PC-3 (cell line): ENCODE measurements at places on chromosomes 2 and 18.
A peak's percentile ranks its signal among the peaks of the same experiment; 100 is the strongest.

- DNase-seq: peak; percentile 35
These were observed 94.4 kb downstream of the MEP1B start for GRCh38 chr18:32284284-32284683.

DNA sequence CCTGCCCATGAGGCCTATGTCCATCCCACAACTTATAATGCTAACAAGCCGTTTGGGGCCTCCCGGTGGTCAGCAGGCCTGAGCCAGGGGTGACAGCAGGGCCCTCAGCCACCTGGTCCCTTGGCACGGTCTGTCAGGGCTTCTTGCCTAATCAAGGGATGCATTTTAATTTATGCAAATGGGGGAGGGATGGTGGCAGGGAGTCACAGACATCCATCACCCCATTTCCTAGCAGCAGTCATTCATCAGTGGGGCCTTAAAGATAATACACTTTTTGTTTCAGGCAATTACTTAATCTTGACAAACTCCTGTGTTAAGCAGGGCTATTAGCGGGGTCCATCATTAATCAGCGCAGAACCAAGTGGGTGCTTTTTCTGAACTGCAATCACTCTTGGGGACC lies 174.5 kb downstream of the GLI2 start:
- DNase-seq: no peak

DNA sequence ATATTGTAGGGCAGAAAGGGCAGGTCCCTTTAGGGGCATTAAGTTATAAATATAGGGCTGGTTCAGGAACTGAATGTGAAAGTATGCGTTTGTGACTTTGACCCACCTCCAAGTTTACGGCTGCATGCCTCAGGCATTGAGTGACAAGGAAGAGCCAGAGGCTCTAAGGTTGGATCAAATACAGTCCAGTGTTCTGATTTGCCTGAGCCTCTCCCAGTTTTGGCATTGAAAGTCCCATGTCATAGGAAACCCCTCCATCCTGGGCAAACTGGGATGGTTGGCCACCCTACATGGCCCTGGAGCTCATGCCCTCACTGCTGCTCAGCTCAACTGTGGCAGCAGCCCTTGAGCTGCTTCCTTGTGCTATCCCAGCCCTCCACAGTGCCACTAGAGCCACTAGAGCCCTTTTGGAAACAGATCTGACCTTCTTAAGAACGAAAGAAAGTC lies 29.9 kb downstream of the HK2 start:
- DNase-seq: peak; percentile 45

DNA sequence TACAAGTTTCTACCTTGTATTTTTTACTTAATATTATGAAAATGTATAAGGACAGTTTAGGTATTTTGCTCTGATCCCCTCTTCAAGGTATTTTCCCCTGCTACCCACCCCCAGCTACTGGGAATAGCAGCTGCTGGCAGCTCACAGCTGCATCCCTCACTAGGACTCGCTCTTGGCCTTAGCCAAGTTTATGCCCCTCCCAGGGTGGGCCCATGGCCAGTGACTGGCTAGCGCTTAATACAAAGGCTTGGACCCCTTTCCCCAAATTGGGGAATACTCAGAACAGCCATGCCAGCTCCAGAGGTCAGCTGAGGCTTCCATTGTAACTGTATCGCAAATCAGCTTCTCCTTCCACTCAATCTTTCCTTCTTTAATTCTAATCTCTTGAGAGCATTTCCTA lies 131.3 kb downstream of the GFPT1 start:
- DNase-seq: no peak

- DNase-seq: no peak
These were observed 476.3 kb downstream of the SOX11 start for GRCh38 chr2:6168485-6168884.

DNA sequence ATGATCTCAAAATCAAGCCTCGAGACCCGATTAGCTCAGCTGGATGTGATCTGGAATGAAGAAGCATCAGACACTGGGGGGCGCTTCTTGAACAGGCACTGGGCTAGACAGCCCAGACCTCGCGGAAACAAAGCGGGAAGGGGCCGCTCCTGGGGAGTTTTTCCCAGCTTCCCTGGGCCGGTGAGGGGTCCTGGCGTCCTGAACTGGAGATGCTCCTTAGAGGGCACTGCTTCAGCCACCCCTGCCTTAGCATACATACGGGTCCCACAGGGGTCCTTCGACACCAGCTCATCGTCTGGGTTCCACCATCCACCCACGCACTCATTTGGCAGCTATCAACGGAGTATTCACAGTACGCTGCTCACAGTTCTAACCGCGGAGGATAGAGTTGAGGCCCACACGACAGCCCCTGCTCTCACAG lies 146.7 kb downstream of the TSN start:
- DNase-seq: no peak

DNA sequence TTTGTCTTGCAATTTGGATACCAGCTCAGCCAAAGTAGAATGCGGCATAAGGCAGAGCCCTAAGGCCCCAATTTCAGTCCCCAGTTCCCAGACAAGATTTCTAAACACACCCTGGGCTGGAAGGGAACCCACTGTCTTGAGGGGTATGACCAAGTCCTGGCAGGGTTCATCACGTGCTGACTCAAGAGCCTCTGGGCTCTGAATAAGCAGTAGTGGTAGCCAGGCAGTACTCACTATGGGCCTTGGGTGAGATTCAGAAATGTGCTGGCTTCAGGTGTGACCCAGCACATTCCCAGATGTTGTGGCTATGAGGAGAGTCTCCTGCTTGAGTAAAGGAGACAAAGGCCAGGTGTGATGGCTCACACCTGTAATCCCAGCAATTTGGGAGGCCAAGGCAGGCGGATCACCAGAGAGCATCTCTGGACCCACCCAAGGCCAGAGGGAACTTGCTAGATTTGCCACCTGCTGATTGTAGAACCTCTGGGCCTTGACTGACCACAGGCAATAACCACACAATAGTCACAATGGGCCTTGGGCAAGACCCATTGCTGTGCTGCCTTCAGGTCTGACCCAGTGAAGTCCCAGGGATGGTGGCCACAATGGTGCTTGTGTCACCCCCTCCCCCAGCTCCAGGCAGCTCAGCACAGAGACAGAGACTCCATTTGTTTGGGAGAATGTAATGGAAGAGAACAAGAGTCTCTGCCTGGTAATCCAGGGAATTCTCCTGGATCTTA lies 74.9 kb downstream of the ATL2 start:
- no peak for DNase-seq

- DNase-seq: peak; percentile 47
These were observed 60.4 kb downstream of the WDSUB1 start for GRCh38 chr2:159226059-159226461.

GRCh38 chr18:59672235-59672711 lies 24.9 kb downstream of the CCBE1 start:
- no peak for DNase-seq

DNA sequence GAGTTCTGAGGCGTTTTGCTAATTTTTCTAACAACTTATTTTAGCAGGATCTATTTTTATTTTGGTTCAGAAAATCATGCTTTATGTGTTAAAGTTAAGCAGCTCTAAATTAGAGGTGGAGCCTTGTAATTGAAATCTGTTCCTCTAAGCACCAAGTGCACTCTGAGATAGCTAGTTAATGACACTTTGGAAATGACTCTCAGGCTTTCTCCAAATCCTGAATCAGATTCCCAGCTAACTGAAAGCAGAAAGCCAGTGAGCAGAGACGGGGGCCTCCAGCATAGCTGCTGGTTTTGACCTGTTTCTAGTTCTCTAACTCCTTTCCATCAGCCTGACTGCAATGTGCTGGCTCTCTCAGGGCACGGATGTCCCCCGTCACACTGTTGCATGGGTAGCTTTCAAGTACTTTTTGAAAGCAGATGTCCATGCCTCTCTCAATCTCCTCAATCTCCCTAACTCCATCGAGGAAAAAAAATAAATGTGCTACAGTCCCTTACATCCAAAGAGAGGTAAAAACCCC lies 326.5 kb downstream of the SATB2 start:
- DNase-seq: no peak

- DNase-seq: no peak
These were observed 574.1 kb downstream of the SATB2 start for GRCh38 chr2:198883604-198884003.

DNA sequence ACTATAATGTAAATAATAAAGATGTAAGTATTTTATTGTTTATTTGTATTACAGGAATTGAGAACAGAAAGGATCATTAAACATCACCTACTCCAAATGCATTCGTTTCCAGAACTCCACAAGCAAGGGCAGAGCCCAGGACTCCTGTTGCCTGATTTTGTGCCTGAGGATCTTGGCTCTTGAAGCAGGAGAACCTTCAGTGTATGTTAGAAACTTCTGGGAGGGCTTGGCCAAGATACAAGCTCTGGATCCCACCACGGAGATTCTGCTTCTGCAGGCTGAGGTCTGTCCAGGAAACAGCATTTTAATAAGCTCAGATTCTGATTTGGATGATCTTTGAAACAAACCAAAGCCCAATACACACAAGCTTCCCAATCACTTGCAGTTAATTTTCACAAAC lies 142.4 kb upstream of the SOX11 start:
- no peak for DNase-seq

GRCh38 chr18:48893608-48894600 lies 56.9 kb downstream of the SMAD7 start:
- no peak for DNase-seq

DNA sequence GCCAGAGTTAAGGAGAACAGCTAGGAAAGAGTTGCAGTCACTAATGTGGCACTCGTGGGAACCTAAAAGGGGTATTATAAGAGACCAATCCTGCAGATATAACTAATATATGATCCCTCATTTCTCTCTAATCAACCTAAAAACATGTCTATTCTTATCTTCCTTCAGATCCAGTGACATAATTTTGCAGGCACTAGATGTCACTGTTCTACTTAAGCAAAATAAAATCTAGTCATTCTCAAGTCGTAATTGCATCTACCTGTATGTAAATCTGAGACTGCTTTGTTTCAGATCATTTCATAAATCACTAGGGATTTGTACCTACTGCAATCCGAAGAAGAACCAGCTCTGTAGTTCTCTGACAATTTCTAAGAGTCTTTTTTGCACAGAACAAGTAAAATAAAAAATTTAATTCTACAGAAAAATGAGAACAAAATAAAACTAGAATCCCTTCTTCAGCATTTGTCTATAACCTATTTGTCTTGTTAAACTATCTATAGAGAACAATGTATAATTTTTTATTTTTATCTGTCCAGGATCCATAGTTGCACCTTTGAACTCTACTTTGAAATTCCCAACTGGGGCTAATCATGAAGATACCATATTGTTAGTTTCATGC lies 56.5 kb upstream of the ERBB4 start:
- DNase-seq: peak; percentile 72

DNA sequence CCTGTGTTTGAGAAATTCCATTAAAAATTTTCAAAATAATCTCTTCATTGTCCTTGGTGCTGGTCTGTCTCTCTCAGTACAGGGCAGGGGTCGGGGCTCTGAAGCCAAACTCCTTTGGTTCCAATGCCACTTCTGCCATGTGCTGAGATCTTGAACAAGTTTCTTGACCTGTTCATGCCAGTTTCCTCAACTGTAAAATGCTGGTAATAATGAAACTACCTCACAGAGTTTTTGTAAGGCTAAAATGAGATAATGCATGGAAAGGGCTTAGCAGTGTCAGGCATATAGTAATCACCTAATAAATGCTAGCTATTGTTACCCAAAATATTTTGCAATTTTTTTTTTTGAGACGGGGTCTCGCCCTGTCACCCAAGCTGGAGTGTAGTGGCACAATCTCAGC lies 16.9 kb upstream of the MREG start:
- no peak for DNase-seq

- DNase-seq: no peak
These were observed 72.6 kb upstream of the FIGN start for GRCh38 chr2:163808406-163808805.

GRCh38 chr2:86661333-86661732 lies 37.7 kb upstream of the RNF103 start:
- no peak for DNase-seq

DNA sequence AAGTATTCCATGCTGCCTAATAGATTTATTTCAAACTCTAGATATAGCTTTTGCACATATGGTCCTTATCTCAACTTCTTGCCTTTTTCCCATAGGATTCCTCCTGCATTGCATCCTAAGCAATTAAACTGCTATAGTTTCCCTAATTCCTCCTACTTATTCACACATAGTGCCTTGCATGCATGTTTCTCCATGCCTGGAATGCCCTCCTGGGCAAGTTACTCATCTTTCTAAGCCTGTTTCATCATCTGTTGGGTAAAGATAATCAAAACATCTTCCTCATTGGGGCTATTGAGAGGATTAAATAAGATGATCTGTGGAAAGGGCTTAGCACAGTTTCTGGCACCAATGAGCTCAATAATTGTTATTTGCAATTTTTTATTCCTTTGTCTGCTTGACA lies 726.5 kb downstream of the SLC4A3 start:
- DNase-seq: no peak

DNA sequence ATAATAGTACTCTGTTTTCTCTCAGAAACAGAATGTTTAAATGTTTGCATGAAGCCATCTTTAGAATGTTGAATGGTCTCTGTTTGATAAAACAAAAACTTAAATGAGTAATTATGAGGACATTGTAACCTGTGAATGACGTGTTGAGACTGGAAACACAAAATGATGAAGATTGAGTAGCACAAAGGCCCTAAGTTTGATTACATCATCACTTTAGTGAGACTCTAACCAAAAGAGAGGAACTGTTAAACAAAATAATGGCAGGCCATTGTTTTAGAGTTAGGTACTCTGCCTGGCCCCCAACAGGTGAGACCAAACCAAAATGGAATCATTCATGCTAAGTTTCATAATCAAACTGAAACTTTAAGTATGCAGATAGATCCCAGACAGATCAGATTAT lies 1561.7 kb upstream of the SLC39A10 start:
- DNase-seq: no peak

- DNase-seq: no peak
These were observed 43.6 kb downstream of the POLE4 start for GRCh38 chr2:75002007-75002406.

DNA sequence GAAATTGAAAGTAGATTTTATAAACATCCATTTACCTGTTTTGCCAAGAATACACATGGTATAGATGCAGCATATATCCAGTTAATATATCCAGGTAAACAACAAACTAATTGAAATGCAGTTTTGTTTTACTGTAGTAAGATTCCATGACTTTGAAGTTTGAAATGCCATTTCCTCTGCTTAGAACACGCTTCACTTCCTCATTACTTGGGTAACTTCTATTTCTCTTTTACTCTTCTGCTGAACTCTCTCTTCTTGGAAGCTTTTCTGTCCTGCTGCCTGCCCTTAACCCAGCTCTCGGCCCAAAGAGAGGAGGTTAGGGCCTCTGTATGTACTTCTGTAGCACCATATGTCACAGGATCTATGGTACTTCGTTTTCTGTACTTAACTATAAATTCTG lies 14.1 kb upstream of the IL1RL2 start:
- DNase-seq: no peak

DNA sequence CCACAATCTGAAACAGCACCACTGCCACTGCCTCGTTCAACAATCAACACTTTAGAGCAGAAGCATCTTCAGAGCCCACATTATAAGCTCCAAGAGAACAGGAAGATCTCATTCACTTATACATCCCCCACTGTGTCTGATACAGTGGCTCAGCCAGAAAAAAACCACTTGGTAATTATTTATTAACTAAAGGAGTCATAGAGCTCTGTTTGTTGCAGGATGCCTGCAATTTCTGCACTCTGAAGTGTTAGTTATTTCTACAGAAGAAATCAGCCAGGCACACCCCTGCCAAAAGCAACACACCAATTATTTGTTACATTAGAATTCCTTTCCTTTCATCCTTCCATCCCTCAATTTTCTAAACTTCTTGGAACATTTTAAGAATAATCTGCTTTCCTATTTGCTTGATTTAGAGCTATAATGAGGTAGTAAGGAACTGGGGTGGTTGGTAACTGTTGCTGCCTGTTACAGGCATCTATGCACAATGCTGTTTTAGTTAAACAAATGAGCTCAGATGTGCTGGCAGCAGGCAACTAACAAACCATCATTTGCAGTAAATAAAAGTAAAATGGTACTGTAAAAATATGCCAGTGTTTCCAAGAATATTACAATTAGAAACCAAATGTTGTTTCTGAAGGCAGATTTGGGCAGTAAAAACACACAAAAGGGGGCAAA lies 59.9 kb downstream of the DYM start:
- no peak for DNase-seq
